ENCODE measurements at places on chromosomes 3 and 15. TPM values are rescaled to one million over a fixed set of nuclear protein-coding genes. Genes with fewer than 3 reads are reported as not detected.

- no peak for DNase-seq
Observed at GRCh38 chr3:149466192-149466591, 8.3 kb upstream of the TM4SF4 start.

DNA sequence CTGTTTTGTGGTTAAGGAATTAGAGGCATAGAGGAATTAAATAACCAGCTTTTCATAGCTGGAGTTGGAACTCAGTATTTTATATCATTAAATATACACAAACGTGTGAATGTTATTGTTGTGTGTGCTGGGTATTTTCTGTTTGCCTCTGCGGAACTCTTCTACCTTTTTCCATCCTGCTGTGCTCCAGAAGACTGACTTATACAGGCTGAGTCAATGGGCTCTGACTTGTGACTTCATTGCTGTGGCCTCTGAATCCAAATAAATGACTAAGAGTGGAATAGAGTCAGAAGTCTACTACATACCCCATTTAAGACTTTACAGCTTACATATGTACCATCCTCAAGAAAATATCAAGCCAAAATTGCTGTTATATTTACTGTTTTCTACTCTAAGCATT, 17.6 kb downstream of the ARIH1 start:
- no peak for DNase-seq

DNA sequence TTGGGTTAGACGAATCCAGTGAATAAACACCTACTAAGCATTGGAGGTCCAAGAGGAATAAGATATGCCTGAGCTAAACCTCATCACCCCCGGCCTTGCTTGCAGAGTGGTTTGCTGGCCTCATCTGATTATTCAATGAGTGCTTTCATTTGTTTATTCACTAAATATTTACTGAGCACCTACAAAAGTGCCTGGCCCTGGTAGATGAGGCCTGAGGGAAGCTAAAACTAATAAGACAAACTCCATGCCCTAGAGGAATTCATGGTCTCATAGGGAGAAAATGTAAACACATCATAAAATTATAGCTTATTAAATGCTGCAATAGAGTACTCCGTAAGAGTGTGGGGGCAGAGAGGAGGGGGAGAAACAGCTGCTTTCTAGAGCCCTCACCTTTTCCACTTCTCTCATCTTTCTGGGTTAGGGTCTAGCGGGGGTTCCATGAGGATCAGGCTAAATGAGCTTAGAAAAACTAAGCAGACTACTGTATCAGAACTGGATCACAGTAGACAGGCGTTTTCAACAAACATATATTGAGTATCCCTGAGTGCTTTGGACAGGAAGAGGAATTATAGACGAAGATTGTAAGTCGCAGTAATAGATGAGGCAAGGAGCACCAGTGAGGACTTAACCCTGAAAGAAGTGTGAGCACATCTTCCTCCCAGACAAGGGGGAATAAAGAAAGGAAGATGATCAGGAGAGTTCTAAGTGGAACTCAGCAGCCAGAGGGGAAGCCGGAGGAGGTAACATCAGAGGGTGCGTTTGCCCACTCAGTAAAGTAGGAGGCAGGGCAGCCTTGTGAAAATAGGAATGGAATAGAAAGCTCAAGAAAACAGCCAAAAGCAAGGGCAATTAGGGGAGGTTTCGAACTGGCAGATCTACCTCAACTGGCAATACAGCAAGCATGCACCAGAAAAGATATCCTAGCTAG, 31.5 kb upstream of the LAMP3 start:
- no peak for DNase-seq

DNA sequence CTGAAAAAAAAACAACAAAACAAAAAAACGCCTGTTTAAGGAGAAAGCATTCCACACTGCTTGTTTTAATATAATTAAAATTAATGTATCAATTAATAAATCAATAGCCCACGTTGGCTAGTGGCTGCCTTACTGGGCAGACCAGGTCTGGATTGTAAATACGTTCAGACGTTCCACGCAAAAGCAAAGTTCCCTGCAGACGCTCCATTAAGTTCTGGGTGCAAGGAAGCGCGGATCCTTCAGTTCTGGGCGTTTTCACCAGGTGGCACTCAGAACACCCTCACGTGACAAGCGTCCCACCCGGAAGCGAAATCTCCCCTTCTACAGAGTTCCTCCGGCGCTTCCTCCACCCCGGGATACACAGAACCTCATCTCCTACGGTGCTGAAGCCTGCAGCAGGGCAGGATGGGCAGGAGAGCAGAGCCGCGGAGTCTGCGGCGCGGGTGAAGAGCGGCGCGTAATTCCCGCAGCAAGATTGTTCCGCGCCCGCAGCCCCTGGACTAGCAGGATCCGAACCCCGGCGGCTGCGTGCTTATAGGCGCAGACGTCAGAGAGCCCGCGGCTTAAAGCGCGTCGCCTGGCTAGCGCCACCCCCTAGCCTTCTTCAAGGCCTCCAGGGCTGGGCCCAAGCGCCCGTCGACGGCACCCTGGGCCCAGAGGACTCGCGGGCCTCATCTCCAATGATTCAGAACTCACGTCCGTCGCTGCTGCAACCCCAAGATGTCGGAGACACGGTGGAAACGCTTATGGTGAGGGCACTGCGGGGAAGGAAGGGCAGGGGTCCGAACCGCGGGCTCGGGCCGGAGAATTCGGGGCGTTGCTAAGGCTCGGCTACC, at the start of gene SLC25A38:
Gene SLC25A38, plus strand, starts transcription at position 326 of the 836 bp plus-strand sequence. Its CDS starts 355 bp downstream, at position 681.
- DNase-seq, result peak; percentile 89

GRCh38 chr3:38707730-38708129, 58.2 kb upstream of the SCN5A start:
- no peak for DNase-seq

- DNase-seq, result no peak
Observed at GRCh38 chr3:57972531-57973111, 35.6 kb upstream of the FLNB start.

The NTRK3 gene
- total RNA-seq, result not detected

The IMPG2 gene
- total RNA-seq, result 0.29 TPM

The RTP1 gene
- not detected for total RNA-seq

The REC114 gene
- total RNA-seq, result not detected

- peak; percentile 27 for DNase-seq
Observed at GRCh38 chr3:43773273-43774094, 82.7 kb downstream of the ABHD5 start.
